ENCODE measurements at places on chromosomes 7 and 10.

- DNase-seq = no peak
Measured at GRCh38 chr7:150937848-150938561, 40.1 kb downstream of the KCNH2 start.

DNA sequence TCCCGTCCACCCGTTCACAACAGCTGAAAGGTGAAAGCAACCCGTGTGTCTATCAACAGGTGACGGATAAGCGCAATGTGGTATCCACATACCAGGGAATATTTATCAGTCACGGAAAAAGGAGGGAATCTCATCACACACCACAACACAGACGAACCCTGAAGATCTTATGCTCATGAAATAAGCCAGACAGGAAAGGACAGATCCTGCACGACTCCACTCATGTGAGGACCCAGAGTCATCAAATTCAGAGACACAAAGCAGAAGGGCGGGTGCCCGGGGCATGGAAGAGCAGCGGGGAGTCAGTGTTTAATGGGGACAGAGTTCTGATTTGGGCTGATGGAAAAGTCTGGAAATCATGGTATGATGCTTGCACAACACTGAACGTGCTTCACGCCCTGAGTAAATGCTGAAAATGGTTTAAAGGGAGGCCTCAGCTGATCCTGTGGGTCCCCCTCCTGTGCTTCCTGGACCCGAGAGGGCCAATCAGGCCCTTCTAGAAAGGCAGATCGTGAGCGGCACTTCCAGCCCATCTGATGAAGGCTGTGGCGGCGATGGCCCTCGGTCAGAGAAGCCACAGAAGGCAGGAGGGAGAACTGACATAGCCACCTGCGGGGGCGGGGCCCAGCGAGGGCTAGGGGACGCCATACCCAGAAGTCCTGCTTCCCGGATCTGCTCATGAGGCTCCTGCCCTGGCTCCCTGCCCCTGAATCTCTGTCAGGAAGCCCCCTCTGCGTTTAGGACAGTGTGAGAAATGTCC, 19.1 kb downstream of the WDR86 start:
- DNase-seq = no peak

- no peak for DNase-seq
Measured at GRCh38 chr7:75532639-75533038, 40.5 kb downstream of the SPDYE5 start.

DNA sequence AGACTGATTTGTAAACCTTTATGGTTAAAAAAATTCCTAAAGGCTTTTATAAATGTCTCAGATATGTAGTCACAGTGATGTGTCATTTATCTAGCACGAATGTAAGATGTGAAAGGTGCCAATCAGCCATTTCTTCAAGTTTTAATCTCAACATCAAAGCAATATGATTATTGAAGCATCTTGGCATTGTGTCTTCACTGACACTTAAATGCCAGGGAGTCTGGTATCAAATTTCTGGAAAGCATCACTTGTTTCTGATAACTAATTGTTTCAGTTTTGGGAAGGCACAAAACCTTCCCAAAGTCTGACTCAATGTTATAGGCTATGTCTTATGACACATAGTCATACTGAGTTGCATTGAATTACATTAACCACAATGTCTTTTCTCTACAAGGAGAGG, 492.0 kb upstream of the CNTNAP2 start:
- no peak for DNase-seq

DNA sequence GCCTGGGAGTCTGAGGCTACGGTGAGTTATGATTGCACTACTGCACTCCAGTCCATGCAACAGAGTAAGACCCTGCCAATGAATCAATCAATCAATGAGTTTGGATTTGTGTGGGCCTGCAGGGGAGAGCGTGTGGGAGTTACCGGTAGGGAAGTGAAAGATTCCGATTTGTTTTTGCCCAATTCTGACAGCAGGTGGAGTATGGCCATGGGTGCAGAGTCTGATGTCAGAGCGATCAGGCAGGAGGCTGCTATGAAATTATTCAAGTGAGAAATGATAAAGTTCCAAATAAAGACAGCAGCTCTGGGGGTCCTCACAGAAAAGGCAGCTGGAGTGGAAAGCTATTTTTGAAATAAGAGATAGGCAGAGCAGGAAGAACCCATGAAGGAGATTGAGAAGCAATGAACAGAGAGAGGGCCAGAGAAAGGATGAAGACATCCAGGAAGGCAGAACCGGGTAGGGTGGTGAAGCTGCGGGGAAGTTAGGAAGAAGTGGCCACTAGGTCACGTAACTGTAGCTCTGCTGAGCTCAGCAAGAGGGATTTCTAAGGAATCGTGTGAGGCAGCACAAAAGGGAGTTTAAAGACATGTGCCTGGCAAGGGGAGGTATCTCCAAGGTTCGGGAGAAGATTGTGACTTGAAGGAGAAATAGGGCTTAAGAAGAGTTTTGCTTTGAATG, 93.7 kb upstream of the NMT2 start:
- DNase-seq = no peak

DNA sequence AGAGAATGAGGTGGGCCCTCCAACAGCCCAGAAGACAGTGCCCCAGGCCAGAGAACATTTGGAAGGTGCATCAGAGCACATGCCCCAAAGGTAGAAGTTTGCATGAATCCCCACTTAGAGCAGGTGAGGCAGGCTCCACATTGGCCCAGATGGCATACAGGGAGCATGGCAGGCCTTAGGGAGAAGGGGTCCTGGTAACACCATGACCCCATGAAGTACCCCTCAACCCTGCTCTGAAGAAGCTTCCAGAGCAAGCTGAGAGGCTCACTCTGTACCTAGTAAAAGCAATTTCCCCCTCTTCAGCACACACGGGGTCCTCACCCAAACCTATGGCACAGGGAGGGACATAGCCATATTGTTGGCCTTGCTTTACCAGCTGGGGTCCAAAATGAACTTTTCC, 162.6 kb downstream of the BUB3 start:
- no peak for DNase-seq

GRCh38 chr10:94223702-94224370, 138.9 kb downstream of the NOC3L start:
- no peak for DNase-seq

- no peak for DNase-seq
Measured at GRCh38 chr7:44348851-44349781, 23.7 kb upstream of the CAMK2B start.

DNA sequence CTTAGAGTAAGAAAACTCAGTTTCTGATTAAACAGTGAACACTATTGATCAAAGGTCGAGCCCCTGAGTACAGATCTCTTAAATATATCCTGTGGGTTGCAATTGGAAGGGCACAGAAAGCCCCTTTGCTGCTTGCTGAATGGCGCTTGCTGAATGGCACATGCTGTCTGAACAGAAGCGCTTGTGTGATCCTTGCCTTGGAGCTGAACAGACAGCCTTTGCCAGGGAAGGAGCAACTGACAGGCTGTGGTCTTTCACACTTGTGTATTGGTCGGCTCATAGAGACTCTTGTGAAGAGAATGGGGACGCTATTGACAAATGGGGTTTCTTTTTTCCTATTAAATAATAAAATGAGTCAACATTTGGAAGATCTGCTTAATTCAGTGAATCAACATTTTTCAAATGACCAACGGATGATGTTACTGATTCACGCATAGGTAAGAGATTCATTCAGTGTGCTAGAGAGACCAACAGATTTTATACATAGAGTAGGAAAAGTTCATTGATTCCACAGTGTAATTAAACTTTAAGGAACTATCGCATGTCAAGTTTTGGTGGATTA, 99.4 kb upstream of the TNS3 start:
- DNase-seq = no peak

- DNase-seq = no peak
Measured at GRCh38 chr7:101916876-101917275, 99.5 kb downstream of the CUX1 start.
